Activated CD4-positive, alpha-beta T cell treated with anti-CD3 and anti-CD28 coated beads for 36 hours (primary cell): ENCODE measurements at places on chromosomes 4 and X.

- no peaks in the 10 kb centered on the region for H3K4me1 ChIP-seq
- DNase-seq: no peak
- H3K4me3 ChIP-seq: no peak overlapping the region
- no peaks in the 10 kb centered on the region for H3K36me3 ChIP-seq
- no peaks in the 10 kb centered on the region for H3K27me3 ChIP-seq
These were observed 209.5 kb upstream of the PACRGL start for GRCh38 chr4:20490734-20491133.

GRCh38 chr4:121112530-121112929 is 40.2 kb upstream of the NDNF start:
- H3K36me3 ChIP-seq: no peaks in the 10 kb centered on the region
- peaks cover 23% of the 10 kb centered on the region for H3K4me1 ChIP-seq
- no peak overlapping the region for H3K27ac ChIP-seq

DNA sequence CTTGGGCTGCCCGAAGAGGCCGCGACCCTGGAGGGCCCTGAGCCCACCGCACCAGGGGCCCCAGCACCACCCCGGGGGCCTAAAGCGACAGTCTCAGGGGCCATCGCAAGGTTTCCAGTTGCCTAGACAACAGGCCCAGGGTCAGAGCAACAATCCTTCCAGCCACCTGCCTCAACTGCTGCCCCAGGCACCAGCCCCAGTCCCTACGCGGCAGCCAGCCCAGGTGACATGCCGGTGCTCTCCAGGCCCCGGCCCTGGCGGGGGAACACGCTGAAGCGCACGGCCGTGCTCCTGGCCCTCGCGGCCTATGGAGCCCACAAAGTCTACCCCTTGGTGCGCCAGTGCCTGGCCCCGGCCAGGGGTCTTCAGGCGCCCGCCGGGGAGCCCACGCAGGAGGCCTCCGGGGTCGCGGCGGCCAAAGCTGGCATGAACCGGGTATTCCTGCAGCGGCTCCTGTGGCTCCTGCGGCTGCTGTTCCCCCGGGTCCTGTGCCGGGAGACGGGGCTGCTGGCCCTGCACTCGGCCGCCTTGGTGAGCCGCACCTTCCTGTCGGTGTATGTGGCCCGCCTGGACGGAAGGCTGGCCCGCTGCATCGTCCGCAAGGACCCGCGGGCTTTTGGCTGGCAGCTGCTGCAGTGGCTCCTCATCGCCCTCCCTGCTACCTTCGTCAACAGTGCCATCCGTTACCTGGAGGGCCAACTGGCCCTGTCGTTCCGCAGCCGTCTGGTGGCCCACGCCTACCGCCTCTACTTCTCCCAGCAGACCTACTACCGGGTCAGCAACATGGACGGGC is 579 bp downstream of the ABCD1 start:
- peak; percentile 49 for DNase-seq
- H3K4me3 ChIP-seq: peak overlapping the region; percentile 64
- peaks cover 11% of the 10 kb centered on the region for H3K36me3 ChIP-seq
- peaks cover 20% of the 10 kb centered on the region for H3K4me1 ChIP-seq
- H3K27me3 ChIP-seq: no peaks in the 10 kb centered on the region

DNA sequence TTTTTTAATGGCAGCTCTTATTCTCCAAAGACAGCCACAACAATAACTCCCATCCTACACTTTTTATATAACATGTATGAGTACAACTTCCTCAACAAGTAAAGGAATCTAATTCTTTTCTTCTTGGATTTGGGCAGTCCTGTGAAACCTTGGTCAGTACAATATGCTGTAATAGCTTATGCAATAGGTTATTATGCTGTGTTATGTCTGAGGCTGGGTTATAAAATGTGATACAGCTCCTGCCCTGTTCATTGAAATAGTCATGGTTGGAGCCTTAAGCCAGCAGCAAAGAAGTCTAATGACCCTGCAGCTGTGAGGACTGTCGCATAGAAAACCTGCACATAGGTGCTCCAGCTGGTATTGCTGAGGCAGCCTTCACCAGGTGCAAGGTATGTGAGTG is 215.8 kb upstream of the RASGEF1B start:
- no peaks in the 10 kb centered on the region for H3K27me3 ChIP-seq
- no peak for DNase-seq
- no peaks in the 10 kb centered on the region for H3K4me1 ChIP-seq
- H3K27ac ChIP-seq: no peak overlapping the region
- H3K4me3 ChIP-seq: no peak overlapping the region
- no peaks in the 10 kb centered on the region for H3K36me3 ChIP-seq

DNA sequence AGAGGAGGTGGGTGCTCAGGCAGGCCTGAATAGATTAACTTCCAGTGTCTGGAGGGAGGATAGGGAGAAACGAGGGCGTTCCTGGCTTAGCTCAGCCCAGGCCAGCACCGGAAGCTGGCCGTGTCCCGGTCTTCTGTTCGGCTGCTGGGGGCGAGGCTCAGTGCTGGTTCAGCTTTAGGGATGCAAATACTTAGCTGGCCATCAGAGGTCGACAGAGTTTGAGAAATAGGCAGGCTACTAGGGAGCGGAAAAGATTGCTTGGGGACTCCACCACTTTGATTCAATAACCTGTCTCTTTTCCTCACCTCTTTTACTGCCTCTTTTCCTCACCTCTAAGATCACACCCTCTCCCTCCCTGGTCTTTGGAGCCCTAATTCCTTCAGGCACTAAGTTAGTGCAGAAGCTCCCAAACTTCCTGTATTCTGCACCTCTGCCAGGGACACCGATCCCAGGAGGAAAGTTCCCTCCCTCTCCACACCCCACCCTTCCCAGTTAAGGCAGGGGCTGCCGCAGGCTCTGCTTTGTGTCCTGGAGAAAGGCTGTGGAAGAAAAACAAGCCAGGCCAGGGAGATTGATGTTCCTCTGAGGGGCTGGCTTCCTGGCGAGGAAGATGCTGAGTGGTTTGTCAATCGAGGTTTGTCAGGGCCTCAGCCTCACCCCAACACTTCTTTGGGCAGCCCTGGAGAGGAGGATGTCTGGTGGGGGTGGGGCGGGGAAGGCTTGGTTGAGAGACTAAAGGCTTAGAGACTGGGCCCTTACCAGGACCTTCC is 6.0 kb upstream of the EFNB1 start:
- no peak overlapping the region for H3K4me3 ChIP-seq
- peak; percentile 39 for DNase-seq
- H3K36me3 ChIP-seq: no peaks in the 10 kb centered on the region
- no peak overlapping the region for H3K27ac ChIP-seq
- peaks cover 3% of the 10 kb centered on the region for H3K4me1 ChIP-seq
- H3K27me3 ChIP-seq: no peaks in the 10 kb centered on the region

DNA sequence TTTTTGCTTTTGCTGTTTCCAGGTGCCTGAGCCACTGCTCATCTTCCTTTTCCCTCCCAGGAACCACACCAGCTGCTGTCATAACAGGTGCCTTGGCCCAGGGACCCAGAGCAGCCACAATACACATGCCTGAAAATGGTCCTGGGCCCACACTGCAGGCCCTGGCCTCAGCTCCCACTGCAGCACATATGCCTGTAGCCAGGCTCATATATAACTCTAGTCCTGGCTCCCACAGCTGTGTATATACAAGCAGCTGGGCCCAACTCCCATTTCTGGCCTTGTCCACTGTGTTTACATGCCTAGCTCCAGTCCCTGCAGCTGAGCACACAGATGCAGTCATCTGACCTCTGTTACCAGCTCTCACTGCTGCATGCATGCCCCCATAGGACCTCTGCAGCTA is 930.5 kb downstream of the ADGRL3 start:
- no peaks in the 10 kb centered on the region for H3K36me3 ChIP-seq
- H3K4me1 ChIP-seq: no peaks in the 10 kb centered on the region
- H3K4me3 ChIP-seq: no peak overlapping the region
- no peak for DNase-seq
- H3K27me3 ChIP-seq: no peaks in the 10 kb centered on the region
- no peak overlapping the region for H3K27ac ChIP-seq

DNA sequence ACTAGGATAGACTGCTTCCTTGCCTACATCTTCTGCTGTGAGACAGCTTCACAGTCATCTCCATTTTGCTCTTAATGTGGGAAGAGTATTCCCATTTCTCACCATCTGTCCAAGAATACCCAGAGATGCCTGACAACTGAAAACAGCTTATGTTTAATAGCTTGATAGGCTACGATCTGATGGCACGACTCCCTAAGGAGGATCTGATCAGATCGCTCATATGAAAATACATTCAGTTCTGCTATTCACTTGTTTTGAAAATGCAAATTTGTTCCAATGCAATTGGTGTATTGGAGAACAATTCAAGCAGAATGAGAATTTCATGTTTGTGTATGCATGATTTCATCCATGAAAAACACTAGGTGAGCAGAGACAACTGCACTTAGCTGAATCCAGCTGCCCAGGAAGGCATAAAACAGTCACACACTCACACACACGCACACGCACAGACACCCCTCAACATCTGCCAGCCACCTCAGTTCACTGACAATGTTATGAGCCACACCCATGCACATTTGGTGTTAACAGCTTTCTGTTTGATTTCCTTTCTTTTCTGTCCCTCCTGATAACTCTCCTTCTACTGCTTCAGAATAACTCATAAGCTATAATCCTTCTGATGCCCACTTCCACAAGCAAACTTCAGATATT is 29.6 kb downstream of the TRIML1 start:
- no peak for DNase-seq
- H3K27me3 ChIP-seq: no peaks in the 10 kb centered on the region
- no peaks in the 10 kb centered on the region for H3K4me1 ChIP-seq
- no peak overlapping the region for H3K27ac ChIP-seq
- no peaks in the 10 kb centered on the region for H3K36me3 ChIP-seq

DNA sequence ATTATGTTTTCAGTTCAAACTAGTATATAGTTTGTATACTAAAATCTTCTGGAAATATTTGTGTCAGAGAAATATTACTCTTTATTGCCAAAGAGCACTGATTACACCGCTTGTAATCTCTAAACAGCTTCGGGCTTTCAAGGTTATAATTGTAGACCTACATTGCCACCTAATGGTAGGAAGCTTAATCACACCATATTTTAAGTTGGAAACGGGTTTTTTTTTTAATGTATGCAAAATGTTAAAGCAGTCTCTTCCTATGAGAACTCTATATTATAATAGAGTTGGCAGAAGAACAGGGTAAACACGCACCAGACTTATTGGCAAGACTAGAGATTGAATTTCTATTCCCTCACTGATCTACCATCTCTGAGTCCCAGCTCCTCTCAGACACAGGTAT is 19.5 kb upstream of the NFXL1 start:
- H3K36me3 ChIP-seq: no peaks in the 10 kb centered on the region
- DNase-seq: no peak
- no peak overlapping the region for H3K4me3 ChIP-seq

DNA sequence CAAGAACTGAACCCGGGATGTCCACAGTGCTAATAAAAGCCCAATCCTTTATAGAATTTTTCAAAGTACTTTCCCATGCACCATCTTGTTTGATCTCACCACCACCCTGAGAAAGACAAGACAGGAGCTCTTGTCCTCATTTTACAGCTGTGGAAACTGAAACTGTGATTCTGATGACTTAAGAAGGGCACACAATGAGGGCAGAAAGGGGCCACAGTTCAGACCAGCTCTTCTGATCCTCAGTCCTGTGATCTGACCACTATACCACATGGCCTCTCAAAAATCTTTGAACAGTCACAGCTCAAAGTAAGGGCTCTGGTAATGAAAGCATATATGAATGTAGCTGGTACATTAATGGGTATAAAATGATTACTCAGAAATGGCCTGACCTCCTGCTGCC is 127.3 kb upstream of the CPEB2 start:
- DNase-seq: no peak
- H3K27ac ChIP-seq: no peak overlapping the region
- H3K27me3 ChIP-seq: peaks cover 2% of the 10 kb centered on the region
- no peak overlapping the region for H3K4me3 ChIP-seq
- H3K4me1 ChIP-seq: peaks cover 18% of the 10 kb centered on the region

- DNase-seq: no peak
- H3K4me1 ChIP-seq: no peaks in the 10 kb centered on the region
- peaks cover 6% of the 10 kb centered on the region for H3K27me3 ChIP-seq
- no peak overlapping the region for H3K4me3 ChIP-seq
These were observed 212.1 kb downstream of the CHIC2 start for GRCh38 chr4:53852343-53852742.

GRCh38 chr4:177484613-177485021 is 42.4 kb upstream of the AGA start:
- H3K4me1 ChIP-seq: peaks cover 12% of the 10 kb centered on the region
- no peaks in the 10 kb centered on the region for H3K27me3 ChIP-seq
- H3K27ac ChIP-seq: no peak overlapping the region
- DNase-seq: no peak
- H3K36me3 ChIP-seq: no peaks in the 10 kb centered on the region

- peak overlapping the region; percentile 90 for H3K27ac ChIP-seq
- H3K4me1 ChIP-seq: peaks cover 3% of the 10 kb centered on the region
- H3K4me3 ChIP-seq: peak overlapping the region; percentile 89
These were observed 30.5 kb upstream of the TCEAL4 start for GRCh38 chrX:103554687-103555424.

DNA sequence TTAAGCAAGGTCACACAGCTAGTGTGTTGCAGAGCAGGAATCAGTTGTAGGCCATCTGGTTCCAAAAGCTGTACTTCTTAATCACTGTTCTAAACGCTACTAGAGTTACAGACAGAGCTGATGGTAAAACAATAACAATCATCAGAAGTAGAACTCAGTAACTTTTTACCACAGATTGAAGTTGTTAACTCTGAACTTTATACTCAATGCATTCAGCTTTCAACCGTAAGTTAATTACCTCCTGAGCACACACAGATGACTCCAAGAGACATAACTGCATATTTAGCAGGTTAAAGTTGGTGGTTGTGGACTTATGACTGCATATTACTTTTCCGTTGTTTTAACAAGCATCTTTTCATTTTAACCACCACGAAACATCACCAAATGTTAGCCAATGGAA is 127.3 kb downstream of the PRSS12 start:
- no peaks in the 10 kb centered on the region for H3K36me3 ChIP-seq
- no peak for DNase-seq
- no peak overlapping the region for H3K27ac ChIP-seq
- peaks cover 3% of the 10 kb centered on the region for H3K27me3 ChIP-seq

- H3K4me3 ChIP-seq: no peak overlapping the region
- DNase-seq: no peak
- no peaks in the 10 kb centered on the region for H3K4me1 ChIP-seq
These were observed 37.8 kb downstream of the CYTL1 start for GRCh38 chr4:4981427-4981826.

DNA sequence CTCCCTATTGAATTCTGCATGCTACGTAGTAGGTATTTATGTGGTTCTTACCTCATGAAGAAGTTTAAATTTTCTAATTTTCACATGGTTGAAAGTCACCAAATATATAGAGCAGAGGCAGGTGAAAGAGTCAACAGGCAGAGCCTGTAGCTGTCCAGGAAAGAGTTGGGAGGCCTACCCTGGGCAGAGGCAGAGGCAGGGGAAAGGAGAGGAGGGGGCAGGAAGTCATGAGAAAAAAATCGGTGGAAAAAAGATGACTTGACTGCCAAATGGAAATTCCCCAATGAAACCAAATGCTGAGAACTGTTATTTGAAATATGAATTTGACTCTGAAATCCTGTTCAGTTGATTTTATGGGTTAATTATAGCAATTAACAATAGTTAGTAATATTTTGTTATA is 23.1 kb upstream of the GPR34 start:
- H3K27me3 ChIP-seq: no peaks in the 10 kb centered on the region
- H3K4me3 ChIP-seq: no peak overlapping the region
- peak overlapping the region; percentile 65 for H3K27ac ChIP-seq
